Stimulated activated CD4-positive, alpha-beta T cell treated with anti-CD3 and anti-CD28 coated beads, Interleukin-4, amount 100 ng/mL, for 48 hours (primary cell): ENCODE measurements at places on chromosomes 6 and 20.

GRCh38 chr6:74320074-74320473 is 624.1 kb downstream of the CD109 start:
- no peak for DNase-seq

- no peak for DNase-seq
Observed at GRCh38 chr6:16157492-16157891, 28.6 kb downstream of the MYLIP start.

- DNase-seq, result no peak
Observed at GRCh38 chr6:87729965-87730719, 28.1 kb upstream of the AKIRIN2 start.

- no peak for DNase-seq
Observed at GRCh38 chr20:32289661-32290431, 12.4 kb downstream of the KIF3B start.

DNA sequence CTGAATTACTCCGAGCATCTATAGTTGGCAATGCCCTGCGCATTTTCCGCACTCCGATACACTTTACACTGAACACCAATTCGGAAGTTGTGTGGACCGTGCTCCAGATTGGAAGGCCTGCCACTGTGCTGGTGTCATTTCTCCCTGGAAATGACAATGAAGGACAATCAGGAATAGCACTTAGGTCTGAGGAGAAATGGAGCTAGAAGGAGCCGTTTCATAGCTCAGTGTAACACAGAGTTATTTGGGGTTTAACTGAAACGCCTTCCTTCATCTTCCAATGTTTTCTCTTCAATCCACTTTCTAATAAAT is 501 bp upstream of the PLA2G7 start:
- DNase-seq, result no peak

DNA sequence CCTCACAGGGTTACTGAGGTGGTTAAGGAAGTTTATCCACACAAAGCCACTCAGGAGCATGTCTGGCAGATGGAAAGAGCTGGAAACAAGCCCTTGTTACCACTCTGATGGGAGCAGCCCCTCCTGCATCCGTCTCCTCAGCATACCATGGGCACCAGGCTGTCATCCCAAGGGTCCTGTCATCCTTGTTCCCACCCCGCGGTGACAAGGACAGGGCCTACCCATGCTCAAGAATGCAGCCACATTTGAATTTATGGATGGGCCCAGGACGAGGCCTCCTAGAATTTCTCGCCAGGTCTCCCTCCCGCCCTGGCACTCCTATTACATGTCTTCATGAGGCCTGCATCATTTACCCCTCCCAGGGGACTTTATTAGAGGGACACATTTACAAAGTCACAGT is 60.0 kb downstream of the NPEPL1 start:
- no peak for DNase-seq

GRCh38 chr6:72865467-72865866 is 243.6 kb downstream of the KCNQ5 start:
- DNase-seq, result no peak

DNA sequence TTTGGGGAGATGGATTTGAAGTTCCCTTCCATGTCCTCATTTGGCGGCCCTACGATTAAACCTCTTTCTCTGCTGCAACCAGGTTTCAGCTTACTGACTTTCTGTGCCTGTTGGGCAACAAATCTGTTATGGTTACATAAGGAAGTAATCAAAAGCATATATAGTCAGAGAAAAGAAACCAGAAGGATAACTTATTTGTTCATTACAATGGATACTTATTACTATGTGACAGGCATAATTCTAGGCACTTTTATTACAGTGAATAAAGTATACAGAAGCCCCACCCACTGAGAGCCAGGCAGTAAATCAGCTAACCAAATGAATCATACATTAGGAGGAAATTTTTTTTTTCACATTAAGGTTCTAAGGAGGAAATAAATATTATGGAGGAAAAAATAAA is 9.6 kb upstream of the TRIM31 start:
- DNase-seq, result no peak

- DNase-seq, result no peak
Observed at GRCh38 chr6:109055771-109056235, 38.8 kb downstream of the SESN1 start.

- no peak for DNase-seq
Observed at GRCh38 chr6:14265049-14266021, 147.8 kb downstream of the CD83 start.

DNA sequence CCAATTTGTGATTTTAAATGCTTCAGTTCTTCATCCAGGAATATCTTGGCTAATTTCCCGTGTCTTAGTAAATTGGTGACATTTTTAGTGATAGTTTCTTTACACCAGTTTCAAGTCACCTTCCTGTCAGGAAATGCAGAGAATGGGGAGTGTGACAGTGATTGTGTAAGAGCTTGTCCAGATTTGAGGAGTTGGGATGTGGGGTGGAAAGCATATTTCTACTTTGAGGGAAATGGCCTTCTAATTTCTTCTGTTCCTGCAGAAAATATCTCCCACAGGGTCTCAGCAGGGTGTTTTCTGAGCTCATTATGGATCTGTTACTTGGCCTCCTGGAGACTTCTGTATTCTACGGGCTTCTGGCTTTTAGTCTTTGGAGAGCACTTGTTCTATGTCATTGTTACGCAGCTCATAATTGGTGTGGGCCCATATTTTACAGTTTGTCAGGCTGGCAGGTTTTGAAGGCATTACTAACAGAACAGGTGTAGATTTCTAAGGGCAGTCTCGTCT is 65.6 kb downstream of the TMEM200A start:
- DNase-seq, result no peak

- DNase-seq, result no peak
Observed at GRCh38 chr6:3939964-3940363, 90.8 kb downstream of the FAM50B start.

DNA sequence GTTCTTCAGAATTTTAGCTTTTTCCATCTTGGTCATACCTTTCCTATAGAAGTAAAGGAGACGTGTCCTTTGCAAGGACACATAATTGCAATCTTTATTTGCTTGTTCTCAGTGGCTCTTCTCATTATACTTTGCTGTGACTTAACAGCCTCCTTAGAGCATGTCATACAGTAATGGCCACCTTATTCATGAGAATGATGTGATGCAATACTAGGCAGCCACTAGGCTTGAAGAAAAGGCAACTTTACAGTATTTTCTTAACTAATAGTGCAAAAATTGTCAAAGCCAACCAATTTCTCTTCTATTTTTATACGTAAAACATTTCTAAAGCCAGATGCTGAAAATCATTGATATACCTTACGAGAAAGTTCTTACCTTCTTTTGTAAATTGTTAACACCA is 1296.8 kb upstream of the EYS start:
- DNase-seq, result no peak

- no peak for DNase-seq
Observed at GRCh38 chr6:118017301-118017848, 110.3 kb downstream of the SLC35F1 start.

DNA sequence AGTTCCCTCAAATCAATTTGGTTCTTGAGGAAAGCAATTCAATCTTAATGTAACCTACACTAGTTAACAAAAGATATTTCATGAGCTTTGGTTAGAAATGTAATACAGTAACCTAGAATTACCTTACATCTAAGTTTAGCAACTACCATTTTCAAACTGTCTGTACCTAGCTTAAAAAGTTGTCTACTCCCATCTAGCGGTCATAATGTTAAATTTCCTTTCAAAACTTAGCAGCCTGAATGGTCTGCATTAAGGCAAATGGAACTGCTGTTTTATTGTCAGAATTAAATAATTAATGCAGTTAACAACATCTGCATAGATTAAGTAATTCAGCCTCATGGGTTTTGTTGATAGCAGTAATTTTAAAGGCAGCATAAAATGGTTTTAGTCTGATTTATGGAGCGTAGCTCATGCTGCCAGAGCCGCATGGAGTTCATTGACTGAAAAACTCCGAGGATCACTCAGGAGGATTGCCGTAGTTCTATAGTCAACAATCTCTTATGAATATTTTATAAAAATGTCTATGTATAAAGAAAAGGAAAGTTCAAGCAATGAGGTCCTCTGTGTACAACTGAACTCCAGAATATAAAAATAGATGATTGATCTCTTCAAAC is 485.4 kb upstream of the MANEA start:
- DNase-seq, result no peak

GRCh38 chr6:84329077-84329476 is 101.6 kb upstream of the CEP162 start:
- DNase-seq, result no peak

- DNase-seq, result no peak
Observed at GRCh38 chr6:17640477-17640917, 40.4 kb downstream of the FAM8A1 start.

DNA sequence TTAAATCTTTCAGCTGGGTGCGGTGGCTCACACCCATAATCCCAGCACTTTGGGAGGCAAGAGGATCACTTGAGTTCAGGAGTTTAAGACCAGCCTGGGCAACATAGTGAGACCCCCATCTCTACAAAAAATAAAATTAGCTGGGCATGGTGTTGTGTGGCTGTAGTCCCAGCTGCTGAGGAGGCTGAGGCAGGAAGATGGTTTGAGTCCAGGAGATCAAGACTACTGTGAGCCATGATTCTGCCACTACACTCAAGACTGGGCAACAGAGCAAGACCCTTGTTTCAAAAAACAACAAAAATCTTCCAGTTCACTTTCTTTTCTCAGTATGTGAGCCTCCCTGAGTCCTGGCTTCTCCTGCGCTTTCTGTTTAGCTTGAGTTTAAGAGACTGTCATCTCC is 7.9 kb downstream of the SDHAF4 start:
- no peak for DNase-seq

- DNase-seq, result no peak
Observed at GRCh38 chr20:41248368-41249024, 69.0 kb downstream of the ZHX3 start.

GRCh38 chr6:484086-484745 is 92.7 kb downstream of the IRF4 start:
- DNase-seq, result peak; percentile 47

DNA sequence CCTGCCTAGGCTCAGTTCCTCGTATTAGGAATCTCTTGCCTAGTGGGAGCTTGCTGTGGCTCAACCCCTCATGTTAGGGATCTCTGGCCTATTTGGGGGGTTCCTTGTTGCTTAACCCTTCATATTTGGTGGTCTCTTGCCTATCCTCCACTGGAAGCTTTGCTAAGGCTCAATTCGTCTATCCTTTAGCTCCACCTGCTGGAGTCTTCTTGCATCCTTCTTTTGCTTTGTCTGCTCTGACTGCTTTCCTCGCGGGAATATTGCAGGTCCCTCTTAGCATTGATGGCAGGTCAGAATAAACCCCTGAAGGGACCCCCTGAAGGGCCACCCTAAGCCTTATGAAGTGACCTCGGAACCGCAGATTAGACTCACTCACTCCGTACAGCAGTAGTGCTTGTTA is 203.0 kb upstream of the TBX18 start:
- no peak for DNase-seq

GRCh38 chr20:23315099-23315498 is 35.5 kb upstream of the NXT1 start:
- DNase-seq, result no peak

DNA sequence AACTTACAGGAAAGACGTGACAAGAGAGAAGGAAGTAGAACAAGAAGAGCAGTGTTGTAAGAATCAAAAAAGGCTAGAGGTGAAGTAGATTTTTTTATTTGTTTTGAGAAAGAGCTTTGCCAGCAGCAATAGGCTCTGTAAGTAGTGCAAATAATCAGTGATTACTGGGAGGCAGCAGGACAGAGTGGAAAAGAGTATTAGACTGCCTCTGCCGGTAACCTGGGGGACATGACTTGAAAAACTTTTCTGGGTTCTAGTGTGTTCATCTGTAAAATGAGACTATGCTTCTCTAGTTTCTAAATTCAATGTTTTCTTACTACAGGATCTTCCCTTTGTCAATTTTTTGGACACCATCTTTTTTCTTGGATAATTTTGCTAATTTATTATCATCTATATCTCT is 5.8 kb upstream of the IRAK1BP1 start:
- DNase-seq, result no peak

GRCh38 chr6:165883851-165884640 is 221.0 kb upstream of the PDE10A start:
- no peak for DNase-seq

- DNase-seq, result no peak
Observed at GRCh38 chr6:87654875-87655454, 47.1 kb downstream of the AKIRIN2 start.

DNA sequence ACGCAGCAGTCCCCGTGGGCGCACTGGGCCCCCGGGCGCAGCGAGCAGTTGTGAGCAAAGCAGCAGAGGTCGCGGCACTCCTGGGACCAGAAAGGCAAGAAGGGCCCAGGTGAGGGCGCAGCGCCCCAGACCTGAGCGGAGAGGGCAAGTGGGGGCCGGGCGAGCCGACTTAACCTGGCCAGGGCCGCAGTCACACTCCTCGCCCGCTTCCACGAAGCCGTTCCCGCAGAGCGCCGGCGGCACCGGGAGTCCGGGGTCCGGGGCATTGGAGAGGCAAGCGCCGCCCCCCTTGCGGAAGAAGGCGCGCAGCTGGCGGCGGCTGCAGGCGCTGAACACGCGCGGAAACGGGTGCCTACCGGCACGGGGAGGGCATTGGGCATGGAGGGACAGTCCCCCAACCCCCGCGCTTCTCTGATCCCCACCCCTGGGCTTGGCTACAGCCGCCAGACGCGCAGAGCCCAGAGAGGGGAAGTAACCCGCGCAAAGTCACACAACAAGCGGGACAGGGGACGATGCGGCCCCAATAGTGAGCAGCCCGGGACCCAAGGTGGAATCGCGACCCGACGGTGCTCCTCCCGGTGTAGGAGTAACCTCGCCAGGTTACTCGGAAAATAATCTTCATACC is 9.2 kb downstream of the ADAM33 start:
- DNase-seq, result no peak

DNA sequence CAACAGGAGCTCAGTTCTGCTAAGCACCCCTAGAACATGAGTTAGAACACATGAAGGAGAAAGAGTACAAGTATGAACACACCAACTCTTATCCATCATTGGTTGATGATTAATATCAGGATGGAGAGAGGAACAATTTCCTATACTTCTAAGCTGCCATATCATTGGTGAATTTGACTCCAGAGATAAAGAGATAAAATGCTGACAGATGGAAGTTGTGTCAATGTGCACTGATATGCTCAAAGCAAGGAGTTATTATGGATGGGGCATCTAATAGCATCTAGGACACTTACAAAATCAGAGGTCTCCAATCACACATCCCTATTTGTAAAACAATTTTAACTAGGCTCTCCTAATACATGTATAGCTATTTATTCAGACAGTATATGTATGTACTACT is 145.4 kb downstream of the BFSP1 start:
- no peak for DNase-seq
